ENCODE measurements at places on chromosomes 6 and 20.

DNA sequence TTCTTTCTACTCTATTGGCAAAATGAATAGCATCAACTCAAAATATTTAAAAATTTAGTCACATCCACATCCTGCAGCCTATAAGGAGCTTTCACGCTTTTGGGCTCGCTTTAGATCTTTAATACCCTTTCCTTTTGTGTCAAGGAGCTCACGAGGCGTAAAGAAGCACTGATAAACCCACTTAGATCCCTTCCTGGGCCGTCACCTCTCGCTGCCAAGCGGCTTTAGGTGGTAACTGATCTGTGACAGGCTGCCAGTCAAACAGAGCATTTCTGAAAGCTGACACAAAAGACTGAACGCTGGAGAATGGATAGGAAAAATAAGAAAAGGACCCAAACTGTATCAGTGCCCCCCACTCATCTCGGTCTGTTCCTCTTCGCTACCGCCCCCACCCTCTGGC is 385.7 kb upstream of the MMS22L start:
- DNase-seq, result no peak

GRCh38 chr20:54565255-54565654 is 89.9 kb downstream of the DOK5 start:
- DNase-seq, result no peak

DNA sequence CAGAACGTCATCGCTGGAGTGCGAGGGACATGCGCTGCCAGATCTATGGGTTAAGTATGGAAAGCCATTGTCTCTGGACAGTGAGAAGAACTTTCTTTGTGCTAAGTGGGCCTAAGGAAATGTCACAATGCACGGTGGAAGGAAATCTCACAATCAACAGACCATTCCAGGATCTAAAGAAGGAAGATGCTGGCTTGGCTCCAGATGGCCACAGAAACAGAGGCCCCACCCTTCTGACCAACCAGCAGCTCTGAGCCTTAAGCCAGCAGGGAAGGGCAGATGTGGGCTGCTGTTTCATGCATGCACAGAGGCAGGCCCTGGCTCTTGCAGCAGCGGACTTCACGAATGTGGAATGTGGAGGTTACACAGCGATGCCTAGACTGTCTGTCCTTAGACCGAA is 156.3 kb downstream of the SOBP start:
- DNase-seq, result no peak

GRCh38 chr6:163646133-163646532 is 231.6 kb downstream of the QKI start:
- DNase-seq, result no peak

DNA sequence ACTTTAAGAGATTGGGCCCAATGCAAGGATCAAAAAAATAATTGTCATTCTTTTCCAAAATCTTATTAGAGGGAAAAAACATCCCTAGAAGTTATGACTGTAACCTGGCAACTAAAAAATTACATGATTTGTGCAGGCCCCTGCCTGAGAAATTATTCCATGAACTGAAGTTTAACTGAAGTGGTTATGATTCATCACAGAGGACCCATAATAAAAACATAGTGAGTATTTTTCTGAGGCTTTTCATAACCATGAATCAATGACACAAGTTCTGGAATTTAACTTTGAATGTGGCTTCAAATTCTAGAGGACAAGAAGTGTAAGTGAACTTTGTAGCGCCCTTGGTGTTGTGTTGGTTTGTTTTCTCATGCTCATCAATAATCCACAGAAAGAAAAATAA is 31.1 kb upstream of the CARMIL1 start:
- DNase-seq, result no peak

GRCh38 chr6:48658915-48659314 is 547.9 kb upstream of the PTCHD4 start:
- no peak for DNase-seq

- no peak for DNase-seq
These were observed 10.4 kb downstream of the RPL7L1 start for GRCh38 chr6:42889815-42890214.

DNA sequence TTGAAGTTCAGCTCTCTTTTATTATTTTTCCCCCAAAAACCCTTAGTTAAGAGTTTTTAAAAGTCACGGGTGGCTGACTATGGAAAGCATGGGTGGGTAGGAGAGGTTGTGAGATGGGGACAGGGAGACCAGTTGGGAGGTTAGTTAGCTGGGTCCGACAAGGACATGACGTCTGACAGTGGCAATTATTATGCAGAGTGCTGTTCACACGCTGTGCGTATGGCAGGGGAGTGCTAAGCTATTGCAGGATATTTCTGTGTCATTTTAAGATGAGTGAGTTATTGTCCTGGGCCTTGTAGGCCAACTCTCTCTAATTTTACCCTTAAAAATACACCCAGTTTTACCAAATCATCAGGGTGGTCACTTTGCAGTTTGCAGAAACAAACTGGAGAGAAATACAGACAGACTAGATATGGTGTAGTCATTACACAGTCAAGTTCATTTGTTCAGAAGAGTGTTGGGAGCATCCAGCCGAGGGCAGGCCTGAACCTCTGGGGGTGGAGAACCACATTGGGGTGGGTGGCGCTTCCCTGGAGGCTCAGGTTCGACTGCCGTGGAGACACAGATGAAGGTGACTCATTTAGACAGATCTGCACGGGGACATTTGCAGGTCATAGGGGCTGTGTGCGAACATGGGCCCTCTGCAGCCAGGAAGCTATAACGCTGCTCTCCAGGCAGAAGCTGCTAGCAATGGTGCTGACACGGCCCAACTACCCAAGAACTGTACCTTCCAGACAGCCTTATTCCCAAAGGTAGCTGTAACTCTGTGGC is 307.6 kb downstream of the QKI start:
- DNase-seq, result no peak

DNA sequence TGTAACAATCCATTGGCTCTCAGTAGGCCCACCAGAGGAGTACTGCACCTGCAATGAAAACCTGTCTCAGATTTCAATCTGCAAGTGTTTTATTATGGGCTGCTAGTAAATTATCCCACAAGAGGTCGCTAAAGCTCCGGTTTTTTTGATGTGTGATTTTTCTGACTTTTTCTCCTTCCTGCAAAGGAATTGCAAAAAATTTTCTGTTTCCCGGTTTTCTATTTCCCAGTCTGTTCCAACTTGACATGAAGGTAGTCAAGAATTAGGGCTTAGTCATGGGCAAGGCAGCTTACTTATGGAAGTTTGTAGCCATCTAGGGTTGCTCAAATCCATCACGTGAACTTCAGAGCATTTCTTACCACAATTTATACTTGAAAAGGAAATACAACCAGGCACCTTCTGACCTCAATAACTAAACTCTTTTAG is 38.5 kb upstream of the AHI1 start:
- DNase-seq, result no peak

DNA sequence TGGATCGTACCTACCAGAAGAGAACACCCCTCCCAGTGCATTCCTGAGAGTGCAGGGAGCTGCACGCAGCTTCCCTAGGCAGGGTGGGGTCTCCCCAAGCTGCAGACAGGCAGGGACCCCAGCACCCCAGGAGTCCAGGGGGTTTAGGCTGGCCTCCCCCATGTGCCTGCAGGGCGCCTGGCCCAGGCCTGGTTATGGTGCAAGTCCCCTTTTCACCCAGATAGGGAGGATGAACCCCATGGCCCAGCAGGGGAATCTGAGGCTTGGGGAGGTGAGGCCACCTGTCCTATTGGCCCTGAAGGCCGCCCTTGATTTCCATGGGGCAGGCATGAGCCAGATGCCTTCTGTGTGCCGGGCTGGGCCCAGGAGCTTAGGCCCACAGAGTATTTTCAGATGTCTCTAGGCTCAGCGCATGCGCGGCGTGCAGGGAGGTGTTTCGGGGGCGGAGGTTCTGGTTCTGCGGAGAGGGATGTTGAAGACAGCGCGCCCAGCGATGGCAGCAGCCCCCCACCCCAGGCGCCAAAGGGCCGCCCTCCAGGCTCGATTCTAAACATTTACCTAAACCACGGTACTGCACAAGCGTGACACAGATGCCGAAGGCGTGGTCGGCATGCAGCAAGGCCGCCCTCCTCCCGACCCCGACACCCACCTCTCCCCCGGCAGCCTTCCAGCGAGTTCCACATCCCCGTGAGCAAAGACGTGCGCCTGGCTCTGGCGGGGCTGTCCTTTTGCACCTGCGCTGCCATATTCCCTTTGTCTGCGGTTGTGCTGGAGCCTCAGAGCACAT is 29.4 kb downstream of the COL20A1 start:
- no peak for DNase-seq

- DNase-seq, result no peak
These were observed 37.1 kb downstream of the SUN5 start for GRCh38 chr20:32966881-32967781.

GRCh38 chr6:35044145-35044745 is 96.9 kb downstream of the TCP11 start:
- no peak for DNase-seq

- no peak for DNase-seq
These were observed 20.1 kb downstream of the IGF2R start for GRCh38 chr6:159988983-159989454.

- DNase-seq, result no peak
These were observed 172.7 kb upstream of the NOX3 start for GRCh38 chr6:155628306-155628705.

- DNase-seq, result no peak
These were observed 24.3 kb upstream of the IL17A start for GRCh38 chr6:52161689-52162438.

GRCh38 chr20:63394069-63394919 is 33.1 kb upstream of the CHRNA4 start:
- DNase-seq, result no peak

DNA sequence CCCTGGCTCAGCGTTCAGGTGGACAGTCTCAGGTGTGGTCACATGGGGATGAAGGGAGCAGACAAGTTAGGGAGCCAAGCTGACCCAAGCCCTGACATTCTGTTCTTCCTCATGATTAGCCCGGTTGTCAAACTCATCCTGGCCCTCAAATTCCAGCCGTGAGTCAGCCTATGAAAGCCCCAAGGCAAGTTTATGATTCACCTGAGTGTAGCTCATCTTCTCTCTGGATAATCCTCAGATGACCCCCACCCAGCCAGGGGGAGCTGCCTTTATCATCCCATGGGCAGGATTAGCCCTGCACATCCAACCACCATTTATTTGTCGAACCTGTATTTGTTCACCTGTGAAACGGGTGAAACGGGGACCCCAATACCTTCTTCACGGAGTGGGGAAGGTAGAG is 161.9 kb downstream of the DHX35 start:
- no peak for DNase-seq

DNA sequence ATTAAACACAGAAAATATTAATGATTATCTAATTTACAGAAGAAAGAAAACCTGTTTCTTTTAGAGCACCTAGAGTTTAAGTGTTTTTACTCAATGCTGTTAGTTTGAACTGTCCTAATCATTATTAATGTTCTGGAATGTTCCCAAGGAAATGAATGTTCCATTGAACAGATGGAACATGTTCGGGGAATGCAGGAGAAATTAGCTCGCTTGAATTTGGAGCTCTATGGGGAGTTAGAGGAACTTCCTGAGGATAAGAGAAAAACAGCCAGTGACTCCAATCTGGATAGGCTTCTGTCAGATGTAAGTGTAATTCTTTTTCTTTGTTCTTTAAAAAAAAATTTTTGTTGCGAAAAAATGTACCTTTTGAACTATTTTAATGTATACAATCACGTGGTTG is 10.8 kb upstream of the ECT2L start:
- no peak for DNase-seq

DNA sequence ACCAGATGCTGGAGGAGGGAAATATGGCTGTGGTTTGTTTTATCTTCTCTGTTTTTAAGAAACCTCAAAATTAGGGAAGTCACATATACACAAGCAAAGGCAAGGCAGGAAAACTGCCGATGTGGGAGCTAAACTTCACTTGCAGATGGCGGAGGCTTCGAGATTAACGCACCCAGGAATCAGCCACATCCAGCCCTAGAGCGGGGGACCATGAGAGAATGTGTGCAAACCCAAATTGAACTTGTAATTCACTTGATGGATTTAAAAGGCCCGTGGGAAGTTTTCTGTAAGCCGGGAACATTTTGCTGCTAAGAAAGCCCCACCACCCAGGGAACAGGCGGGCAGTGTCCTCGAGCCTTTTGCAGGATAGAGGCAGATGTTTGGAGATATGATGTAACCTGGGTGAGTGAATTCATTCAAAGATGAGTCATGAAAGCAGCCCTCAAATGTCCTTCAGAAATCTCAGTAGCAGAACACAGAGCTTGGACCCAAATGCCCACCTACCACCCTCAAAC is 39.9 kb downstream of the PREX1 start:
- DNase-seq, result no peak

DNA sequence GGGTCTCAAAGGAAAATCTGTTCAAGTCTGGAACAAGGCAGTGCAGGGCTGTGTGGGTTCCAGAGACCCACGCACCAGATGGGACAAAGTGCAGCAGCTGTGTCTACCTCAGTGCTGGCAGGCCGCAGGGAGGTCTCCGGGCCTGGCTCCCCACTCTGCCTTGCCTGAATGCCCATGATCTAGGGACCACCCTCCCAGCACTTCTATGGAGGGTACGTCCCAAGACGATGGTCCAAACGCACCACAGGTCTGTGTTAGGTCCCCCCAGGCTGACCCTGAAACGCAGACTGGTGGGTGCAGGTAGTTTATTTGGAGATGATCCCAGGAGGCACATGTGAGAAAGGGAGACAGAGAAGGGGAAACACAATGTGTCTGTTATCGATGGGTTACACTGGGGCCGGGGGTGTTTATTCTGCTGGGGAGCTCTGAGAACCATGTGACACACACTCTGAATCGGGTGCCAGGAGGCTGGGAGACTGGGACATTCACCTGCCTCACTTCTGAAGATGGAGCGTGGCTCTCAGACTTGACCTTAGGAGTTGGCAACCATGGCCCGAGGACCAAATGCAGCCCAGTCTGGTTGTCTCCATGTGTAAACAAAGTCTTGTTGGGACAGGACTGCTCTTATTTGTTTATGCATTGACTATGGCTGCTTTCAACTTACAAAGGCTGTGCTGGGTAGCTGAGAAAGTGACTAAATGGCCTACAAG is 21.7 kb downstream of the CST9L start:
- no peak for DNase-seq

GRCh38 chr6:144344646-144345045 is 59.5 kb downstream of the UTRN start:
- no peak for DNase-seq

- DNase-seq, result no peak
These were observed 59.2 kb upstream of the PRSS16 start for GRCh38 chr6:27188061-27188884.

GRCh38 chr20:59571551-59572314 is 32.6 kb upstream of the PHACTR3 start:
- DNase-seq, result peak; percentile 35

GRCh38 chr20:15200147-15200565 is 862.7 kb upstream of the FLRT3 start:
- DNase-seq, result no peak

DNA sequence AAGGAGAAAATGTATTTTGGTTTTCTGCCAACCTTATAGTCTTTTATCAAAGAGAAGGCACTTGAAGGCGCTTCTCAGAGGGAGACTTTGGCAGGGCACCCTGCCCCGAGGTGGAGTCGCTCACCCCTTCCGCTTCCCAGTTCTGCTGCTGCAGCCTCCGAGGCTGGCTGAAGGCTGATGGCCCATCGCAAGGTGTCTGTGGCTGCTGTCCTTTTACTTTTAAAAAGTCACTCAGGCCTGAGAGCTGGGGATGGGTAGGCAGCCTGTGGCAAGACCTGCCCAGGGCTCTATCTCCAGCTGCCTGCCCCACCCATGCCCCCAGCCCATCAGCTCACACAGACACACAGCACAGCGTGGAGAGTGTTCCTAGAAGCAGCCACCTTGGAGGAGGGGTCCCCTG is 206.6 kb upstream of the CST7 start:
- DNase-seq, result no peak
